Cardiac fibroblast (primary cell): ENCODE measurements at places on chromosomes 7 and 10.

DNA sequence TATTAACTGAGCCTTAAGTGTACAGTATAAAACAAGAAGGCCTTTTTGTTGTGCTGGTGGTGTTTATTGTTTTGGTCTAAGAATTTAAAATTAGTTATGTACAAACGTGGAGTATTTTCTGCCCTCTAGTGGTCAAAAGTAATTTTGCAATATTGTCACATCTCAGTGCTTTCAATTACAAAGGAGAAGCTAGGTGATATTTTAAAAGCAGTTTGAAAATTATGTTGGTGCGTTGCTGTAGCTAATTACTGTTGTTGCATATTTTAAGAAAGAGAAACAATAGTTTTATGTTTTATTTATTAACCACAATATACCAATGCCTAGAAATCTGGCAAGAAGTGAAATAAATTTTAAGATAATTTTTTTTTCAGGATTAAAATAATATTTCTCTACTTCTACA, 11.4 kb downstream of the NPVF start:
- peak; percentile 75 for DNase-seq

DNA sequence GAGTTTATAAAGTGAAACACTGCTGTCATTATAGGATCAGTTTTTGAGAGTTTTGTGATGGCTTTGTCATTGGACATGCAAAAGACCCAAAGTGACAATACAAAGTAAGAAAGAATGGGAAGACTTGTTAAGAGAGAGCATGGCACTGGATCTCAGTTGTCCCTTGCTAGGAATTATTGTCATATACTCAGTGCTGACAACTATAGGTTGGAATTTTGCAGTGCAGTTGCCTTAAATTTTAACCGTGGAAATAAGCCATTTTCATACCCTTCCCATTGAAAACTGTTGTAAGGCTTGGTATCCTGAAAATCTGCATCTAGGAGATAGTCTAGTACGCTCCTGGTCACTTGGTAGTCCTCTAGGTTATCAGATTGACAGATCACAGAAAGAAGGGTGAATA, 1156.7 kb downstream of the GATA3 start:
- DNase-seq: peak; percentile 13

GRCh38 chr10:110483633-110484032, 14.1 kb upstream of the DUSP5 start:
- DNase-seq: no peak

GRCh38 chr10:12414278-12414989, 65.1 kb downstream of the CAMK1D start:
- DNase-seq: no peak

DNA sequence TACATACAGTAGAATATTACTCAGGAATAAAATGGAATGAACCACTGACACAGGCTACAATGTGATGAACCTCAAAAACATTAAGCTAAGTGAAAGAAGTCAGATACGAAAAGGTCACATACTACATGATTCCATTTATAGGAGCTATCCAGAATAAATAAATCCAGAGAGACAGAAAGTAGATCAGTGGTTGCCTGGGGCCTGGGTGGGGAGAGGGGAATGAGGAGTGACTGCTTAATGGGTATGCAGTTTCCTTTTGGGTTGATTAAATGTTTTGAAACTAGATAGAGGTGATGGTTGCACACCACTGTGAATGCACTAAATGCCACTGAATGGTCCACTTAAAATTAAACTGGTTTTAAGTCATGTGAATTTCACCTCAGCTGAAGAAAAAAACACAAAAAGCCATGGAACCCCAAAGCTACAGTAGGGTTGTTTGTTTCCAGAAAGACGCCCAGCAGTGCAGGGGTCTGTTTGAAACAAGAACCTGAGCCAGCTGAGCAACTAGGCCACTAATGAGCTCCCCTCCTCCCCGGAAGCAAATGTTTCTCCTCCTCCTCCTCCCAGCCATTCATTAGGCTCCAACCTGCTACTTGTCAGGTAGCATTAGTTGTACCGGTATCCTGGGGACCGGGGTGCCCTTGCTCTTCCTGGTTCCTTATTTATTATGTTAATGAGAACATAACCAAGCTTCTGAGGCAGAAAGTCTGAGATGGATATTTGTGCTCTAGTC, 168.4 kb downstream of the EVX1 start:
- no peak for DNase-seq

DNA sequence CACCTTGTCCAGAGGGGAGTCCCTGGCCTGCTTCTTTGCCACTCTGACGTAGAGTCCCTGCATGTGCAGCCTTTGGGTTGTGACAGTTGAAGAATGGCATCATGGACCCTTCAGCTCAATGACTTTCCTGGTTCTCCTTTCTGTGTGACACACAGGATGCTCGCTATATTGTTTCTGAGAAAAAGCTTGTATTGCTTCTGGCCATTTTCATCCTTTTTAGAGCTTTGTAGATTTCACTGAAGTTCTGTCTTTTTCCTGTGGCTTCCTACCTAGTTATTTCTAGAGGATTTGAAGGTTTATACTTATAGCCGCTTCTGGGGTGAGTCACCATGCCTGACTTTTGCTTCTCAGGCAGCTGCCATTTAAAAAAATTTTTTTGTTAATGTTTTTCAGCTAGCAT, 27.0 kb downstream of the SND1 start:
- DNase-seq: no peak

GRCh38 chr7:151807846-151808245, 69.1 kb downstream of the PRKAG2 start:
- DNase-seq: no peak

GRCh38 chr7:92916770-92917224, 80.4 kb upstream of the CDK6 start:
- DNase-seq: peak; percentile 79

DNA sequence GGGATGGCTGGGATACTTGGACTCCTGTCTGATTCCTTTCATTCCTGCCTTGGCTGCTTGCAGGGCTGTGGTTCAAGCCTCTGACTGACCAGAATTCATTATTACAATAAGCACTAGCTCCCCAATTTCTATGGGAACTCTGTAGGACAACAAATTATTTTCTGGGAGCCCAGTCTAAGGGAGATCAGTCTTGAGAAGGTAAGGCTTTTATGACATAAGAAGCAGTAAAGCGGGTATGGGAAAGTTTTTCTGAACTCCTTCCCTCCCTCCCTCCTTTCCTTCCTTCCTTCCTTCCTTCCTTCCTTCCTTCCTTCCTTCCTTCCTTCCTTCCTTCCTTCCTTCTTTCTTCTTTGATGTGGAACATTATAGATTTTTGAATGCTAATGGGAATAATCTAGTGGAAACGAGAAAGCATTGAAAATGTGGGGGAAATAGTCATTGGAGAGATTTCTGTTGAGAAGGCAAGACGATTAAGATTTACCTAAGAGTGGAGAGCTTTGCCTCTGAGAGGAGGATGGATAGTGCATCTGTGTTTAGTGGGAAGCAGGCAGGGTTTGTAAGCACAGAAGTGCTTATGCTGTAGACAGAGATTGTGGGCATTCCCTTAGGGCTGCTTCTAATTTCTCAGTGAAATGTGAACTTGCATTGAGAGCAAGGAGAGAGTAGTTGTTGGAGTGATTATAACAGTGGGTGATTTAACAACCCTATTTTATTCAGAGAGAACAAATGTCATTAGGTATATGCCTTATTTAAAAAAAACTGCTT, 201.5 kb downstream of the DNAJB9 start:
- no peak for DNase-seq

DNA sequence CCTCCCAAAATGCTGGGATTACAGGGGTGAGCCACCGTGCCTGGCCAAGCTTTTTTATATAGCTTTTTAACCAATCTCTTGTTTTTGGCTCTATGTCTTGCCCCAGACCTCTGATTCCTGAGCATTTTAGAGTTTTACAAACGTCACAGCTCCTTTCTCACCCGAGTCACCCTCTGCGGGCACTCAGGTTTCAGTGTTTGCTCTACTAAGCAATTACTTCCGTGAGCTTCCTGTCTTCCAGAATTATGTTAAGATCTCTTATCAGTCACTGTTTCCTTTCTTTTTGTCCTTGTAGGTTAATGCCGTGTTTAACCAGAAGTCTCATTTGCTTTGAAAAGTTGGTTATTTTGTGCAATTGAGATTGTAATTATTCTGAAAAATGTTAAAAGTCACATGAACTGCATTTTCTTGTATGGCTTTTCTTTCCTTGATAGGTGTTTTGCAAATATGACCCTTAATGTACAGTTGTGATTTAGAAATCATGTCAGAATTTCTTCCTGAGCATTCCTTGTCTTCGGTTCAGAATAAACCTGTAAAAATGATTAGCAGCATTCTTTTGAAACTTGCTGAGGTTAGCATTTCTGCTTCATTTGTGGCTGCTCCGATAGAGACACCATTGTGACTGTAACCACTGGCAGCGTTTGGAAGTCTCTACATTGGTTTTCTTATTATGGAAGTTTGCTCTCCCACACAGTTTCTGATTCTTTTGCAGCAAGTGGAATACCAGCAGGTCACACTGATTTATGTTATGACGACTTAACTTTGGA, 4.5 kb upstream of the HKDC1 start:
- no peak for DNase-seq

DNA sequence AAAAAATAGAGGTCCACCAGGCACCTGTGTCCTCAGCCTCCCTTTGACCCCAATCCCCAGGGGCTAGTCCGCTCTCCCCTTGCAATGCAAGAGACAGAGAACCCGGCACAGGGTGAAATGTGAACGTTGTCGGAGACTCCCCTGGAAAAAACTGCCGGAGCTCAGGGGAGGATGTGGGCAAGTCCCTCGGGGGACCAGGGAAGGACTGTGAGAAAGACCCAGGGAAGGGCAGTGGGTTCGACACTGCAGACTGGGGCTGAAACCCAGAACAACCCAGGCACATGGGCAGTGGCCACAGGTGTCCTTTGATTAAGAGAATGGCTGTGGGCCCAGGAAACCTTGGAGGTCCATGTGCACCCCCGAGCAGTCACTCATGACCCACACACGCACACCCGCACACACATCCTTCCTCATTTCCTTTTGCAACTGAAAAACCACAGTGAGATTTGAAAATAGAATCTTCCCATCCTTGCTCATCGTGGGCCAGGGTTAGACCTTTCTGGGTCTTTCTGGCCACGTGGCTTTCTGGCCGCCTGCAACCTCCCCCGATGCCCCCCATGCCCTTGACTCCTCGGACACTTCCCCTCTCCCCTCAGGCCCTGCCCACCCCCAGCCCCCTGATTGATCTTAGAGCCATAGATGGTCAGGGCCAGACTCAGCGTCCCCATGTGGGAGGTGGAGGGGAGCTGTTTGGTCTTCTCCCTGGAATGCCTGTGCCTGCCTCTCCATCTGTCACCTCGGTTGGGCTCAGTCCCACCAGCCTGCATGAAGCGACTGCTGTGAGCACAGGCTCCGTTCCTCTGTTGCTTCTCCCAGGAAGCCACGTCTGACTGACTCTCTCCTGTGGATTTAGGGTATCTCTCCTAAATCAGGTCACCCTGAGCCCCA, 7.9 kb downstream of the LAT2 start:
- no peak for DNase-seq

GRCh38 chr10:61257956-61258496, 195.2 kb downstream of the TMEM26 start:
- DNase-seq: no peak

- no peak for DNase-seq
Observed at GRCh38 chr7:159130199-159130775, 14.4 kb downstream of the VIPR2 start.

GRCh38 chr10:4018054-4018511, 233.1 kb upstream of the KLF6 start:
- DNase-seq: no peak

DNA sequence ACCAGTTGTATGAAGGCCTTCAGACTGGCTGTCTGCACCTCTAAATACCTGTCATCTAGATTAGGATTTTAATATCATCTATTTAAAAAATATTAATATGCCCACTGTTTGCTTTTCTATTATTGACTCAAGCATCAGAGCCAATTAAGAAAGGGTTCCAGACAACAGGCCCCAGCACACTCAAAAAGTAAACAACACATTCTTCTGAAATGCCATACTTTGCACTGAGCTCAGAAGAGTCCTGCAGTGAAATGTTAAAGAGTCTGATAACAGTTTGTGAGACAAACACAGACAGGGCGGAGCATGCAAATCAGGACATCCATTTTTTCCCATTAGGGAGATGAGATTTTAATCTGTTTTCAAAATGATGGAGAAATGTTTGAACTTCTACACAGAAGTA, 45.9 kb upstream of the KLF6 start:
- no peak for DNase-seq

DNA sequence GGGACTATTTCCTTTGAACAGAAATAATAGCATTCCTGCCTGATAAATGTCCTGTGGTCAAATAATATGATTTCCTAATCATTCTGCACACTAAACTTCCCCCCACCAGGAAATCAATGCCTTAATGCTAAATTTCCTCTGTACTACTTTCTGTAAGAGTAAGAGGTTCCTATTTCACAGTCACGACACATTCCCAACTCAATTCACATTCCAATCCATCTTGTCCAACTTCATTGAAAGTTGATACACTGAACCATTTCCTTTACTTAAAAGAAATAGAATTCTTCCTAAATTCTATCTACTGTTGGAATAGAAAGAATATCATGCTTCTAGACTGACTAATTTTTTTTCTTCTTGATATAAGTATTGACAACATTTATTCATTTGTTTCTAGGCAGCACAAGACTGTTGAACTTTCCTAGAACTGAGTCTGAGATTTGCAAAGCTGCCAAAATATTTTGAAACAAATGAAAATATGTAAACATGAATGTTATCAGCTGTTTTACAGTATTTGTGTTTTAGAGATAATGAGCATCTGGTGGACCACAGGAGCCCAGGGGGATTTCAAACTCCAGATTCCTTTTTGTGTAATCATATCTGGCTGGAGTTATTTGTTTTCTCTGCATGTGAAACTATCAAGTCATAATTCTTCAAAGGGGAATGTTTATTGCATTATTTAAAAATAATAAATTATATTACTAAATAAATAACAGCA, 121.5 kb downstream of the TPST1 start:
- peak; percentile 90 for DNase-seq

- DNase-seq: no peak
Observed at GRCh38 chr10:110861930-110862649, 9.6 kb upstream of the PDCD4 start.

DNA sequence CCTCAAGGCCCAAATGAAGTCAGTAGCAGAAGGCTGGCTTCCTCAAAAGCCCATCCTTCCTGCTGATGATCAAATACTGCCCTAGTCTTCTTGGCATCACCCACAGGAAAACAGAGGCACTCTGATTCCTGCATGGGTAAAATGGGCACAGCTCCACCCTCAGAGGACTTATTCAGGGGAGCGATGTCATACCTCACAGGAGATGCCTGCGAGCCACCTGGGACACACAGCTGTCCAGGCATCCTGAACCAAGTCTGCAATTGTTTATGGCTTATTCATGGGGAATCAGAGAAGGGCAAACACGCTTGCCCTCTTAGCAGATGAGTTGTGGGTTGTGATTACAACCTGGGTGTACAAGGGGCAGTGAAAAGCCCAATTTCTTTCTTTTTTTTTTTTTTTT, 22.0 kb upstream of the LMTK2 start:
- DNase-seq: no peak
